Vagina (tissue), 2 donors: ENCODE measurements at places on chromosomes 7 and 10. TPM values are rescaled to one million over a fixed set of nuclear protein-coding genes. Genes with fewer than 3 reads are reported as not detected.

DNA sequence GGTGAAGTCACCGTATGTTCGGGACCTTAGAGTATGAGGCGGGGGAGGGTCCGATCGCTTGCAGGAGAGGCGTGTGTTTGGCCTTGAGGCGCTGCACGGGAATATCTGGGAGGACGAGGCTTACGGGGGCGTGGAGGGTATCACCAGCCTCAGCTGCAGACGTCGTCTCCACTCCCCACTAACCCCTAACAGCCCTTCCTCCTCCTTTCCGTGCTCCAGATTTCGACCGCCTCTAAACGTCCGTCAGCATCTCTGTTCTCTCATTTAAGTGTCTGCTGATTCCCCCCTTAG lies 23.5 kb upstream of the ZNF12 start:
- DNase-seq, result no peak

DNA sequence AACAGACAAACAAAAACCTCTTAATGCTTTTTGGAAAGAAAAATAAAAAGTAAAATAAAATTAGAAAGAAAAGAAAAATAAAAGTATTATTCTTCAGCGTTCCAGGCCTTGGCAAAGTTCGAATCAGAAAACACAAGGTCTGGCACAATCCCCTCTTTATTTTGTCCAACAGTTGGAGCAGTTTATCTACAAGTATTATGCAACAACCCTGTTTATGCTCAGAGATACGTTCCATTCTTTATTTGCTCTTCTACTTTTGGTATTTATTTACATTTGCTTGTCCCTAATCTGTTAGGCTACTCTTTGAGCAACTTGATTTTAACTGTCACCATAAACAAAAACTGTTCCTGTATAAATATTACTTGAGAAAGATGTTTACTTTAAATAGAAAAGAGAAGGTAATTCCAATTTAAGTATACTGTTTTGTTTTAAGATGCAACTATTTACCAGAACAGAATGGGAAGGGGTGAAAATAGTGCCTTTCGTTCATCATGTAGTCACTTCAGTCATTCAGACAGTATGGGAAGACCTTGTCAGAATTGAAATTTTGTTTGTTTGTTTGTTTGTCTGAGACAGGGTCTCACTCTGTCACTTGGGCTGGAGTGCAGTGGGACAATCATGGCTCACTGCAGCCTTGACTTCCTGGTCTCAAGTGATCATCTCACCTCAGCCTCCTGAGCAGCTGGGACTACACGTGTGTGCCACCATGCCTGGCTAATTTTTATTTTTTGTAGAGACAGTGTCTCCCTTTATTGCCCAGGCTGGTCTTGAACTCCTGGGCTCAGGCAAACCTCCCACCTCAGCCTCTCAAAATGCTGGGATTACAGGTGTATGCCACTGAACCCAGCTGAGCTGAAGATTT lies 5.7 kb downstream of the PDK4 start:
- no peak for DNase-seq

GRCh38 chr10:571688-572451 lies 117.6 kb downstream of the DIP2C start:
- DNase-seq, result no peak

GRCh38 chr7:25792586-25792985 lies 359.4 kb upstream of the NFE2L3 start:
- DNase-seq, result no peak

WEE2 gene
- total RNA-seq, result not detected

OR9A2 gene
- total RNA-seq, result not detected

ZC3HAV1L gene
- 55.7 TPM for total RNA-seq
